ENCODE measurements at places on chromosomes 16 and 17.

- DNase-seq: no peak
Measured at GRCh38 chr17:81456798-81457197, 55.8 kb downstream of the ACTG1 start.

DNA sequence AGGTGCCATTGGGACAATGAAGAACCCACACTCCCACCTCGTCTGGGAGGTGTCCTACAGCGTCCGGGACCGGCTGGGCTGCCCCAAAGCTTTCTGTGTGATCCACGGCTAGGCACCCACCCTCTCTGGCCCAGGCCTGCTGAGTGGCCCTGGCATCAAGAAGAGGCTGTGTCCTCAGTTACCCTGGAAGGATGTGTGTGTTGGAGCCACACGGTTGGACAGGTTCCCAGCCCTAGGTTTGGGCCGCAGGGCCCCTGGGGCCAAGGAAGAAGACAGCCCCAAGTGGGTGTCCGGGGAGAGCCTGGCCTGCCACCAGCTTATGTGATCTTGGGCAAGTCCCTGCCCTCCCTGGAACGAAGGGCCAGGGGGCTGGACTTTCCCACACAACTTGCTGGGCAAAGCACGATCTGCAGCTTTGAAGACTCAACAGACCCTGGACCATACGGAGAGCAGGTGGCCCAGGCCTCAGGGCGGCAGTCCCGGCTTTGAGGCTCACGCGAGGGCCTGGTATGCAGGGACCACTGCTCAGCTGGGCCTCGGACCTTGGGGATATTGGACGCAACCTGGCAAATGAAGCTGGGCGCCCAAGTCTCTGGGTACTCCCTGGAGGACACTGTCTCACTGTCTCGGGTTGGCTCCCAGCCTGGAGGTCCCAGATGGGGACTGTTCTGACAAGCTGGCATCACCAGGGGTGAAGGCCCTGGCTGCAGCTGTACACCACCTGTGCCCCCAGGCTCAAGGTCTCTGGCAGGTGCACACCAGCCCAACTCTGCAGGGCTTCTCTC lies 17.5 kb downstream of the MYBBP1A start:
- no peak for DNase-seq

GRCh38 chr16:57512296-57513001 lies 23.9 kb downstream of the CCDC102A start:
- peak; percentile 55 for DNase-seq

DNA sequence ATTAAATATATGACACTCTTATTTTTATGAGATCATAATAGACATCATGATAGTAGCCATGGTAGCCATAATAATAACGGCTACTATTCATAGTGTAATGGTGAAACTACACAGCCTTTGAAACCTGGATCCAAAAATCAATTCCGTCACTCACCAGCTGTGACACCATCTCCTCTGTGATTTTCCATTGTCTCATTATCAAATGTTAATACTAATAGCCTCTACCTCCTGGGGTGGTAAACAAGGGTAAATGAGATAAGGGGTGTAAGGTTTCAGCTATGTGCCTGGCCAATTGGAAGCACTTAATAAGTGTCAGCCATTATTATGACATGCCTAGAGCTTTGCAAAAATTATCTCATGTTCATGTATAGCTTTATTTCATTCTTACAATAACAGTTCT lies 88.6 kb downstream of the CACNG3 start:
- no peak for DNase-seq

DNA sequence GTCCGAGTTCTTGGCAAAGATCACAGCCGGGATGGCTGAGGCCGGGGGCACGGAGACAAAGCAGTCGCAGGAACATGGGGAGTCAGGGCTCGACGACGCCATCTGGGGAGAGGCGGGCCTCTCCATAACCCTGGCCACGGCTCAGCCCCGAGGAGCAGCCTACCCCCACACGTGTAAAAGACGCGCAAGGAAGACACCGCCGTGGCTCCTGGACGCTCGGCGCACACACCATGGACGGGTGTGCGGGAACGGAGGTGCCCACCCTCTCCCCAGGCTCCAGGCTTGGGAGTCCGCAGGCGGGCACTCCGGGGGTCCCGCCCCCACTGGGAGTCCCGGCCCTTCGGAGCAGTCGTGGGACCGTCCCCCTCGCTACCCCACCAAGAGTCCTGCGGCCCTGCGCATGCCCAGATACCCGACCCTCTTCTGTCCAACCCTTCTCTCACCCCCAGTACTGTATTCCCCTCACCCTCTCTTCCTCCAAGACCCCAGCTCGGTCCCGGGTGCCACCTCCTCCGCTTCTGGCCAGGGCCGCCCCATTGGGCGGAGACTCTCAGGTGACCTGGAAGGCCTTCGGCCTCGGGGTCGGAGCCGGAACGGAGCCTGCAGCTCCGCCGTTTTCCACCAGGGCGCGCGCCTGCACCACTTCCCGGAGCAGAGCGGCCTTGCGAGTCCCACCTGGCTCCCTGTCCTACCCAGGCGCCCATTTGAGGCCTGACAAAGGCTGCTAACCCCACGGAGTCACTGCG lies at the start of gene SCRN2:
Gene SCRN2 (minus strand): TSS at position 532 of the 746 bp plus-strand sequence. CDS start 430 bp downstream, at position 102.
- DNase-seq: peak; percentile 90

DNA sequence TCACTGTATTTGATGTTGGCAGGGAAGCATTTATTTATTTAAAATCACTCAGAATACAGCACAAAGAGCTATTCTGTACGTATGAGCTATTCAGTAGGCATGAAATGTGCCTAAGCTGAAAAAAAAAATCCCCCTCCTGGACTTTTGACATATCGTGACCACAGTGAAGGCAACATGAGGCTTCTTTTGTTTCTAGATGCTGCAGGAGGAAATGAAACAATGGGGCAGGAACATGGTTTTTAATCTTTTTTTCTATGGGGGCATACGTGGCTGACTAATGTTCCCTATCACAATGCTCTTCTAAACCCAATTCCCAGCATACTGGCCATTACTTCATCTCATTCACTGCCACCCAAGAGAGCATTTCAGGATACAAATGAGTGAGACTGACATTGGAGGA lies 191.0 kb upstream of the PMFBP1 start:
- DNase-seq: no peak

DNA sequence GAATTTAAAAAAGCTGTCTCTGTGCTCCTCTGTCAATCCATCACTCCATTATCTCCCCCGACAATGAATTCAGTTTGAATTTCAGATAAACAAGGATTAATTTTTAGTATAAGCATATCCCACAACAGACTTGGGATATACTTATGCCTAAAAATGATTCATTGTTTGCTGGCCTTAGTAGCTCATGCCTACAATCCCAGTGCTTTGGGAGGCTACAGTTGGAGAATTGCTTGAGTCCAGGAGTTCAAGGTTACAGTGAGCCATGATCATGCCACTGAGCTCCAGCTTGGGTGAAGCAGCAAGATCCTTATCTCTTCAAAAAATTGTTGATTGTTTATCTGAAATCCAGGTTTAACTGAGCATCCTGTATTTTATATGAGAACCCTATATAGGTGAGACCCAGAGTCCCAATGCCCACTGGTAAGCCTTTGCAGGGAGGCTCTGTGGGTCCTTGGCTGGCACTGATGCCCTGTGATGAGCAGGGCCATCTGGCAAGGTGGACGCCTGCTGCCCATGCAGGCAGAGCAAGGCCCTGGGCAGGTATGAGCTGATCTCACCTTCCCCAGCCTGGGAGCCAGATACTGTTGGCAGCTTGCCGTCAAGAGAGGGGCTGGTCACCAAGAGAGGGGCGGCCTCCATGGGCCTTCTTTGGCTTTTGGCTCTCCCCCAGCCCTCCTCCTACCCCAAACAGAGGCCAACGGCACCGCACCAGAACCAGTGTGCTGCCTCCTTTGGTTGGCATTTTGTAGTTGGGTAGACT lies 158.7 kb downstream of the SEC14L1 start:
- DNase-seq: no peak

DNA sequence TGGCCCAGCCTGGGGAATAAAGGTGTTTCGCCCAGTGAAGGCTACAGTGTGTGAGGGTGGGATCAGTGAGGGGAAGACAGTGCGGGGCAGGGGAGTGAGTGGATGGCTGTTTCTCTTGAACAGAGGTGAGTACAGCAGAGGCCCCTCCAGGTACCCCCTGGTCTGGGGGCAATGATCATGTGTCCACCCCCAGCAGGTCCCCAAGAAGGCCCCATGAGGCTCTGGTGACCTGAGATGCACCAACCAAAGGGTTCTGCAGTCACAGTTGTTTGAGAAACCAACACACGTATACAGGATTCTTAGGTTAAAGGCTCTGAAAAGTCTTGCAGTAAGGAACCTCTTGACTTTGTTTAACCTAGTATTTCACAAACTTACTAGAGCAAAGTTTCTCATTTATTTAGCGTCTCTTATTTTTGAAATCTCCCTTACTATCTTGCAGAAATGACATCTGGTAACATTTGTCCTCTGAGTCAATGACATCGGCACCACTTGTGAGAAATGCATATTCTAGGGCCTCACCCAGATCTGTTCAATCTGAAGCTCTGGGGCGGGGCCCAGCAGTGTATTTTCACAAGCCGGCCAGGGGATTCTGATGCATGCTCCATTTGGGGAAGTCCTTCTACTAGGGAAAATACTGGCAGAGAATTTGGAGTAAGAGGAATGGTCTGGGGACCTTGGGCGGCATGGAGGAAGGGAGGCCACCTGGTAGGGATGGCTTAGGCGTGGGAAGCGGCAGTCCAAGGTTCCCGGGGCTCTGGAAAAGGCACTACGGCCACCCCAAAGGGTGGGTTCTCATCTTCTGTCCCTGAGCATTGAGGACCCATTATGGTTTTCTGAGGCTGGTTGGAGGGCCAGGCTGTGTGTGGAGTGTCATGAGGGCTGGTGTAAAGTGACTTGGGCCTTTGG lies 217.3 kb downstream of the NTN1 start:
- DNase-seq: no peak

GRCh38 chr16:15780805-15781204 lies 76.0 kb downstream of the MYH11 start:
- DNase-seq: no peak

- no peak for DNase-seq
Measured at GRCh38 chr16:582614-583331, 7.1 kb upstream of the RAB40C start.

DNA sequence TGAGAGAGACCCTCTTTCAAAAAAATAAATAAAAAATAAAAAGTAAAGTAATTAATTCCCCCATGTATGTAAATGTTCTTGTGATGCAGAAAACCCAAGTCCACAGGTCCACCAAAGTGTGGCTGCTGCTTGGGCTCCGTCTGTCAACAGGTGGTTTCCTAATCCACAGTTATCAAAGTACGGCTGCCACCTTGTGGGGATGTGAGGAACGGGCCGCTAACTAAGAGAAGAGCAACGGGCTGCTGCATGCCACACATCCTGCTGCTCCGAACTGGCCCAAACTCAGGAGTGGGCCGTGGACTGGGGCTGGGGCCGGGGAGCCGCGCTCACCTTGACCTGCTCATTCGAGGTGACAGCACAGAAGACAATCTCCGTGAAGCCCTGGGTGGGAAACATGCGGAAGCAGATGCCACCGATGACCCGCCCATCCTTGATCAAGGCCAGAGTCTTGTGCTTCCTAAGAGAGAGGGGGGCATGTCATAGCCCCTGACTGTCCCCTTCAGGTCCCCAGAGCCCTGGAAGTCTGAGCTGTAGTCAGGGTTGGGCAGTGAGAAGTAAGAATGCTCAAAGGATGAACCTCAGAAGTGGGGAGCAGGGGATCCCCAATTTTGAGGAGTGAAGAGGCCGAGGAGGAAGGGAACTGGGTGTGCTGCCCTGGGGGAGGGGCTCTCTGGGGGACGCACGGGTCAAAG lies 4.3 kb downstream of the KAT2A start:
- peak; percentile 83 for DNase-seq

- peak; percentile 93 for DNase-seq
Measured at GRCh38 chr17:36591434-36592315, at the start of gene DHRS11. TSS of gene DHRS11 (plus strand) at chr17:36591879. CDS start at chr17:36592010, 131 bp downstream.

DNA sequence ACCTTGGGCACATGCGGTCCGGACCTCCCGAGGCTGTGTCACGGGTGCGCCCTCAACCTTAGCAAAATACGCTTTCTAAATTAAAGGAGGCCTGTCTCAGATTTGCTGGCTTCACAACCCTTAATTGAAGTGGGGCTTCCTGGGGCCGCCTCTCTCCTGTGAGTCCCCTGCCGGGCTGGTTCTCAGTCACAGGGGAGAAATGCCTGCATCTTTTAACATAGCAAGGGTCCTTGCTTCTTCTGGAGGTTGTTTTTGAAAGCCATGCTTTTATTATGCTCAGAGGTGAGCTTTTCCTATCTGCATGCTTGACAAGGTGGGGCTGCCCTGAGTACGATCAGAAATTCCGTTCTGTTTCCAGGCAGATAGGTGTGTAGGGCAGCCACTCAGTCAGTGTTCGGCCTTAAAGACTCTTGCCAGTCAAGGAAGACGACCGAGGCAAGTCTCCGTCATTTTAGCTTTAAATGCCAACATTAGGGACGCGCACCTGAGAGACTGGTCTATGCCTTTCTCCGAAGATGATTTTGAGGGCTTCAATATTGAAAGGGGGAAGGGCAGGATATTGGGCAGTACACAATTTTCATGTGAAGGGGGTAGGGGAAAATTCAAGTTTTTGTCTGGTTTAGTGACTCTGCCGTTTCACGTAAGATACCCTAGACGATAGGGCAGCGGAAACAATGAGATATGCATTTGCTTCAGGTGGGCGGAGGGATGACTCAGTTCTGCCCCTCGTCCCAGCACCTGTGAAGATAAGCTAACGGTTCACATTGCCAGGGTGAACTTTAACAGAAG lies 5.5 kb upstream of the SLC7A5 start:
- no peak for DNase-seq

DNA sequence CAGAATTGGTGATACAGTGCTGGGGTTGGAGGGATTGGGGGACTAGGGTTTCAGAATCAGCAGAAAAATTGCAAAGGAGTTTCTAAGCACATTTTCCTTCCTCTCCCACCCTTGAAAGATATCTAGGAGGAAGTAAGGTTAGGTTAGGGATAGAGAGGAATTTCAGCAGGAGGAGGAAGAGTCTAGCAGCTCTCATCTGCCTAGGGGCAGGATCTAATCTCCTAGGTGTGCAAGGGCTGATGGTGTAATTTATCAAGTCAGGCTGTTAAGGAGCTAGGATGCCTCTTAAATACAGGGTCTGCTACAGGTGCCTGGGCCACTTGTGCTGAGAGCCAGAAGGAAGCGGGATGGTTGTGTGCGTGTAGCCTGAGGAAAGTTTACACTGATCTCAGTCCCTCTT lies 1.8 kb upstream of the HNF1B start:
- no peak for DNase-seq

- no peak for DNase-seq
Measured at GRCh38 chr17:417691-418420, 65.2 kb upstream of the RPH3AL start.

DNA sequence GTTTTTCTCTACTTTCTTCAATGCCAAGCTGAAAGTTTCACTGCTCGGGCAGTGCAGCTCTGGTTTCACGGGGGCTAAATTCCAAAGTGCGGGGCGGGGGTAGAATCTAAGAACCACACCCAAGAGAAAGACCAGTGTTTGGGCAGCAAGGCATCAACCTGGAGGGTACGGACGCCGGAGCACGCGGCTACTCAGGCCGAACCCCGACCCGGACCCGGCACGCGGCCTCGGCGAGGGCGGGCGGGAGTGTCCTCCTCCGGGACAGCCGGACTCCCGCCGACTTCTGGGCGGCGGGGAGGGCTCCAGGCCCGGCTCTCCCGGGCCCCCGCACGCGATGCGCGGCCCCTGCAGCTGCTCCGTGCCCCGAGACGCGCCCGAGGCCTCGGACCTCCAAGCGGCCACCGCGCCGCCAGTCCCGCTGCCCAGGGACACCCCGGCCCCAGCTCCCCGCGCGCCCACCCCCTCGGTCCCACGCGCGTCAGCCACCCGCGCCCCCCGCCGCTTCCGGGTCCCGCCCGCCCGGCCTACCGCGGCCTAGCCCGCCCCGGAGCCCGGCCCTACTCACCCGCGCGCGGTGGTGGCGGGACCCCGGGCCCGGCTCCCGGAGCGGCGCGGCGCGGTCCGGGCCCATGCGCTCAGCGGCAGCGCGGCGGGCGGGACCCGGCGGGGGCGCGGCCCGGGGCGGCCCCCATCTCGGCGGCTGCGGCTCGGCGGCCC lies 561 bp downstream of the AXIN1 start:
- no peak for DNase-seq

Data from D721Med (cell line).